Muscle of back (tissue), 13 donors: ENCODE measurements at places on chromosomes 5 and 9.

GRCh38 chr5:148443998-148444397 is 60.2 kb downstream of the FBXO38 start:
- peak; percentile 63 for DNase-seq

- DNase-seq, result no peak
Measured at GRCh38 chr9:117739624-117740347, 35.6 kb downstream of the TLR4 start.

- peak; percentile 40 for DNase-seq
Measured at GRCh38 chr5:149824846-149825245, 94.7 kb downstream of the PPARGC1B start.

- DNase-seq, result peak; percentile 92
Measured at GRCh38 chr5:95760273-95761191, 29.4 kb downstream of the RHOBTB3 start.
